ENCODE measurements at places on chromosomes 5 and 9.

- DNase-seq = no peak
Measured at GRCh38 chr9:36960575-36960955, 73.5 kb downstream of the PAX5 start.

- no peak for DNase-seq
Measured at GRCh38 chr5:164934561-164934960, 1429.1 kb downstream of the MAT2B start.

DNA sequence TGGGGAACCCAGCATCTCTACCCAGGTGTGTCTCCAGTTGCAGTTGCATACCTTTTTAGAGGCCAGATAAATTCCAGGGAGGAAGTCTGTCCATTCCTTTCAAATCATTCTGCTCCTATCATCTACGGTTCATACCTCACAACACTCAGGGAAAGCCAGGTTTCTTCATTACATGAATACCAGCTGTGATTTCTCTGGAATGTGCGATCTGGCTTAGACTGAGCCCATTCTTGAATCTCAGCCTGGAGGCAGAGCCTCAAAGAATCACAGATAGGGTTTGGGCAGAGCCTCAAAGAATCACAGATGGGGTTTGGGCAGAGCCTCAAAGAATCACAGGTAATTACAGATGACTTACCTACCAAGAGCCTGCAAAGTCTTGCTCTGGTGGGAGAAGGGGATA lies 7.2 kb downstream of the P4HA2 start:
- DNase-seq = no peak

DNA sequence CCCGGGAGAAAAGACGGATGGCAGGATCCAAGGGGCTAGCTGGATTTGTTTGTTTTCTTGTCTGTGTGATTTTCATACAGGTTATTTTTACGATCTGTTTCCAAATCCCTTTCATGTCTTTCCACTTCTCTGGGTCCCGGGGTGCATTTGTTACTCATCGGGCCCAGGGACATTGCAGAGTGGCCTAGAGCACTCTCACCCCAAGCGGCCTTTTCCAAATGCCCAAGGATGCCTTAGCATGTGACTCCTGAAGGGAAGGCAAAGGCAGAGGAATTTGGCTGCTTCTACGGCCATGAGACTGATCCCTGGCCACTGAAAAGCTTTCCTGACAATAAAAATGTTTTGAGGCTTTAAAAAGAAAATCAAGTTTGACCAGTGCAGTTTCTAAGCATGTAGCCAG lies 94.2 kb downstream of the SYK start:
- DNase-seq = no peak

GRCh38 chr9:107665057-107665456 lies 175.5 kb upstream of the KLF4 start:
- no peak for DNase-seq

DNA sequence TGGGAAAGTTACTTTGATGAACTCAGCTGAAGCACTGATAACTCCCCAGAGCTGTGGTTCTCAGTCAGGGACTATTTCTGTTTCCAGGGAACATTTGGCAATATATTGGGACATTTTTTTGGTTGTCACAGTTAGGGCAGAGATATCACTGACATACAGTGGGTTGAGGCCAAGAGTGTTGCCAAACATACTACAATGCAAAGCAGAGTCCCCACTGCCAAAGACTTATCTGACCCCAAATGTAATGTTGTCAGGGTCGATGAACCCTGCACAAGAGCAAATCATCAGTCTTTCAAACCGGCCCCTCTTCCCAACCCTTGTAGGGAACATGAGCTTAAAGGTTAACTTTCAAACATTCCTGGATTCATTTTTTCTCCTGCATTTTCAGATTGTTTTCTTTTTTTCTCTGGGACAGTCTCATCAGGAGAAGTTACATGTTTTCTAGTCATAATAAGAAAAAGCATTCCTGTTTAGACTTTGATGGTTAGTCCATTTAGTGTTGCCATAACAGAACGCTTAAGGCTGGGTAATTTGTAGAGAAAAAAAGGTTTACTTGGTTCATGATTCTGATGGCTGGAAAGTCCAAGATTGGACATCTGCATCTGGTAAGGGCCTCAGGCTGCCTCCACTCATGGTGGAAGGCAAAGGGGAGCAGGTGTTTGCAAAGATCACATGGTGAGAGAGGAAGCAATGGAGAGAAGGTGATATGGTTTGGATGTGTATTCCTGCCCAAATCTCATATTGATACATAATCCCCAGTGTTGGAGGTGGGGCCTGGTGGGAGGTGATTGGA lies 18.8 kb upstream of the SUB1 start:
- DNase-seq = no peak

DNA sequence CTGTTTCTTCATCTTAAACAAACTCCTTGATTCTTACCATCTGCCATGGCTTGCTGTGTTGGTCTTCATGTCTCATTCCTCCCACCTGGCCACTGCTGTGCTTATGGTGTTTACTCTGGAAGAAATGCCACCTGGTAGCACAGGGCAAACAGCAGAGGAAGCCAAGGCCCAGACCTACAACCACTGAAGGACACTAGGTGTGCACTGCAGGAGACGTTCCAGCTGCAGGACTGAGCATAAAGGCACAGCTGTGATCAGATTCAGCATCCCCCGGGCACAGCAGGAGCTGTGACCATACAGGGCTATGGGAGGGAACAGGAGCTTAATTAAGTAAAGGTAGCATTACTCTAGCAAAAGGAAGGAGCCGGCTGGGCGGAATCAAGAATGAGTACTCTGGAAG lies 12.6 kb upstream of the GNAQ start:
- DNase-seq = no peak

DNA sequence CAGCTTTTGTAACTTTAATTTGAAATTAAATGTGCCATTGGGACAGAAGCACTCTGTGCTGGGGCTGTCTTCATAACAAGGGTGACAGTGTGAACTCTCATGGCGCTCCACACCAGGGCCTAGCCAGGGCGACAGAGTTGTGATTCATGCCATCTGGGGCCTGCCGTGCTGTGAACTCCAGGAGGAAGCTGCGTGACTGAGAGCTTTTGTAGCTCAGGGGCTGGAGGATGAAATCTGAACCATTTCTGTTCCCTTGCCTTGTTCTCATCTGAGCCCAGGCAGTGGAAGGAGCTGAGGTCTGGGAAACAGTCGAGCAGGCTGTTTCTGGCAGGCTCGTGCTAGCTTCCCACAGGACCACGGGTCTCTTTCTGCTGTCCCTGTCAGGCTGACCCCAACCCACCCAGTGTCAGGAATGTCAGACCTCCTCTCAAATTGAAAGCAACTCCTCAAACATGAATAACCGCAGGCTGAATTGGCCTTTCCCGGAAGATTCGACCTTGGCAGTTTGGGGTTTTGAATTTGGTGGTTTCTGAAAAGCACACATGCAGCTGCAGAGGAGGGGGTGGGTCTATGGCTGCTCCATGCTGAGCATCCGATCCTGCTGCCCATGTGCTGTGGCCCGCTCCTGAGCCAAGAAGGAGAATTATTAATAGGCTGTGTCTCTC lies 69.2 kb upstream of the RPS23 start:
- DNase-seq = no peak

DNA sequence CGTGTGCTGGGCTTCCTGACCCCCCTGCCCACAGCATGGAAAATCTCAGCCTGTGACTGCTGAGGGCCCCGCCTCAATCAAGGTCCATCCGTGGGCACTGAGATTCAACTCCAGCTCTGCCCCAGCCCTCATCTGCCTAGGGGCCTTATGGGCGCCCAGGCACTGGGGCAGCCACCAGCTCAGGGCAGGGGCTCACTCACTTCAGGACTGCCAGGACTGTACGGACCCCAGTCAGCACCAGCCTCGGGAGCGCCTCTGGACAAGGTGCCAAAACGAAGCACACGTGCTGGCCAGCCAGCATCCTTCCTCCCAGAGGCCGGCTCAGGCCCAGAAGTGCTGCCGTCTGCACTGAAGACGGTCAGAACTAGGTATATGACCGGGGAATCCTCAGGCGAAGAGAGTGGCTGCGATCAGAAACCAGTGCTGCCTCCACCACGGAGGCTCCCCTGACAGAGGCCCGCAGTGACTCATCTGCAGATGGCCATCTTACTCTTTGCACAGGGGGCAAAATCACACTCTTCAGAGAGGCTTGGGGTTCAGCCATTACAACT lies 19.6 kb downstream of the CLPTM1L start:
- DNase-seq = no peak

GRCh38 chr5:36880761-36881160 lies 4.2 kb downstream of the NIPBL start:
- DNase-seq = no peak

- DNase-seq = no peak
Measured at GRCh38 chr5:174733836-174734235, 9.5 kb downstream of the MSX2 start.

DNA sequence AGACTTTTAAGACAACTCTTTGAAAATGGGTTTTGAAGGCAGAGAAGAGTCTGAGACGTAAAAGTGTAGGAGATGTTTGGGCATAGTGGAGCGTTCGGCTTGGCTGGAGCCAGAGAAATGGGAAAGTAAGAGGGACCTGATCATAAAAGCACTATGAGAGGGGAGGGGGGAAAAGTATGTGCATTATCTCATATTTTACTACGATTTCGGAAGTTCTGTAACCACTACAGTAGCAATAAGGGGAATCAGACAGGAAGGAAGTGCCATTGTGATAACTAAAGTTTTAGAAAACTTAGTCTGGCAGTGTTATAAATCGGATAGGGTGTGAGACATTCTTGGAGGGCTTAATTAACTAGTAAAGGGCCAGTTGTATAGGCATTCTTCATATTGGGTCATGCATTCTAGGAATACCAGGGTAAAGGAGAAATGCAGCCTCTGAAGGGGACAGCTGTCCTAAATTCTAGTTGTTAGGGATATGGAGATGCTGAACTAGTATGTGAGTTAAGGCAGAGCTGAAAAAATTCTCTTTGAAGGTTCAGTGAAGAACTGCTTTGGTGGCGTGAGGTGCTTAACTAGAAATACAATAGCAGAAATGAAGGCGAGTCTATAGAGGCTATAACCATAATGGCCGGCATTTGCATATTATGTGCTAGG lies 83.8 kb upstream of the FREM1 start:
- DNase-seq = no peak

GRCh38 chr9:137953683-137954438 lies 76.3 kb downstream of the CACNA1B start:
- no peak for DNase-seq

- DNase-seq = no peak
Measured at GRCh38 chr9:1171546-1171945, 121.4 kb downstream of the DMRT2 start.

- DNase-seq = no peak
Measured at GRCh38 chr9:69134412-69134811, 39.7 kb upstream of the TJP2 start.

DNA sequence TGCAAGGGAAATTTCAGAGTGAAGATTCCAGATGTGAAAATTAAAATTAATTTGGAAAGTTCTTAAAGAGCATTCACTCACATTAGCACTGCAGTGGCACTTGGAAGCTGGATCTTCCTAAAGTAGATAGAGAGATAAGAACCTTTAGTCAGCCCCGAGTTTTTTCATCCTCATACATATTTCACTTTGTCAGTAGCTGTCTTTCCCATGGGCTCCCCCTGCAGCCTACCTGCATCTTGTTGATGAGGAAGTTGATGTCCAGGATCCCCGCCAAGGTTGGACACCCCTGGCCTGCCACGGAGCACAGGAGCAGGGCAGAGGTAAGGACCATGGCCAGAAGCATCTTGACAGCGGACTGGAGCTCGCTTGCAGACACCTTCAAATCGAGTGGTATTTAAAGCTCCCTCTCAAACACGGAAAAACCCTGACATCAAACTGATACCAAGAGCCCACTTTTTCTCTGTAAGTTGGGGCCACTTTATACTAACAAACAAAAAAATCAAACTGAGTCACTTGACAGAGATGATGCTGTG lies at the start of gene IL9:
IL9 (minus strand) TSS at position 368 of the 533 bp plus-strand sequence; CDS start at position 343, 25 bp downstream.
- no peak for DNase-seq

DNA sequence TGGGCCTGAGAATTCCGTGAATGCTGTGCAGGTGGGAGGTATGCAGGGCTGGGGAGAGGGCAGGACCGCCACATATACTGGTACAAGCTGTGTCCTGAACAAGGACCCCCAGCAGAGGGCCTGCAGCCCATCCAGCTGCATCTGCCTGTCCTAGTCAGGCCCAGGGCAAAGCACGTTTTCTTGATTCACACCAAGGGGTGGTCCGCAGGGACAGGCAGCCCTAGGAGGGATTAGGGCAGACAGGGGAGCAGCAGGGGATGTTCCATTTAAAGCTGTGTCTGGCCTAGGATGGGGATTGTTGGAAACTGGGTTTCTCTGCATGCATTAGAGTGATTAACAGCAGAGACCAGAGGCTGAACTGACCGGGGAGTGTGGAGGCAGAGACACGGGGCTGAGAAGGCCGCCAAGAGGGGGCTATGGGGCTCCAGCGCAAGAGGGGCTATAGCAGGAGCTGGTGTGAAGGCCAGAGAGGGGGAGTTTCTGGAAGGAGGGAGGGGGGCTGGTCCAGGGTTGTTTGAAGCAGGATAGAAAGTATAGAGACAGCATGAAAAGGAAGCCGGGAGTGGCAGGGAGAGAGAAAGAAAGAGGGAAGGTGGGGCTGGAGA lies 2.7 kb downstream of the GRM6 start:
- no peak for DNase-seq

DNA sequence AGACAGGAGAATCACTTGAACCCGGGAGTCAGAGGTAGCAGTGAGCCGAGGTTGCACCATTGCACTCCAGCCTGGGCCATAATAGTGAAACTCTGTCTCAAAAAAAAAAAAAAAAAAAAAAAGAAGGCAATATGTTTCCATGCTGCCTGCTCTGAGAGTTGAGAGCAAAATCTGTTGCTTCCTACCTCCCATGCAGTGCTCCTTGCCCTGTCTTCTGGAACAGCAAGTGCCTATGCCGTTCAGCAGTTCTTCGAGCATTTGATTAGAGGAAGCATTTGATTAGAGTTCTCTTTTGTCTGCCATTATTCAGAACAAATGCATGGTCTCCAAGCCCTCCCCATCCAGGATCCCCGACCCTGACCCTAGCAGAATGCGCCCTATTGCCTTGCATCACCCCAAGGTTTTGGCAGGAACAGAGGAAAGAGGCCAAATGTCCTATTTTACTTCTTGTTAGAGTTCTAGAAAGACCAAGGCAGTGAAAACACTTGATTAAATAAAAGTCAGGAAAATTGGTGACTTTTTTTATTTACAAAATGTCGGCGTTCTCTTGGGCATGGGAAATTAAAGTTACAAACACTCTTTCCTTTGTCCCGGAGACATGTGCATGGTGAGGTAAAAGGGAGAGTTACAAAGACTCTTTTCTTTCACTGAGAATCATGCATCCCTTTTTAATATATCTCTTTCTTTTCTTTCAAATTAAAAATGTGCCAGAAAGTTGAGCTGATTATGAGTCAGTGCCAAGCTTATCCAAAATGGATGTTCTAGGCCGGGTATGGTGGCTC lies 27.8 kb upstream of the FSD1L start:
- no peak for DNase-seq

- DNase-seq = peak; percentile 93
Measured at GRCh38 chr5:54310433-54311175, at the start of gene ARL15. Gene ARL15 (minus strand): TSS chr5:54310573.

DNA sequence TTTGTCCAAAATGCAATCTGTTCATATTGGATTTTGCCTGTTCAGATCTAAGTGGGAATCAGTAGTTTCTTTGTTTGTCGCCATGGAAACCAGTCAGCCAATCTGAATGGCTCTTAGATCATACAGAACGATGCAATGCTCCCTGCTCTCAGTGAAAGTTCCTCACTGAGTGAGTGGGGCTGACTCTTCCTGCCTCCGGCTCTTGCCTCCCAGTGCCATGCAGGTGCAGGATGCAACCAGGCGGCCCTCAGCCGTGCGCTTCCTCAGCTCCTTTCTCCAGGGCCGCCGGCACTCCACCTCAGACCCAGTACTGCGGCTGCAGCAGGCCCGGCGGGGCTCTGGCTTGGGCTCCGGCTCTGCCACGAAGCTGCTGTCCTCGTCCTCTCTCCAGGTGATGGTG lies at the start of gene PTPDC1:
PTPDC1 (plus strand) TSS at position 151 of the 400 bp plus-strand sequence; CDS start at position 218, 67 bp downstream.
- no peak for DNase-seq
